ENCODE measurements at places on chromosomes 5 and 9. TPM values are rescaled to one million over a fixed set of nuclear protein-coding genes. Genes with fewer than 3 reads are reported as not detected.

DNA sequence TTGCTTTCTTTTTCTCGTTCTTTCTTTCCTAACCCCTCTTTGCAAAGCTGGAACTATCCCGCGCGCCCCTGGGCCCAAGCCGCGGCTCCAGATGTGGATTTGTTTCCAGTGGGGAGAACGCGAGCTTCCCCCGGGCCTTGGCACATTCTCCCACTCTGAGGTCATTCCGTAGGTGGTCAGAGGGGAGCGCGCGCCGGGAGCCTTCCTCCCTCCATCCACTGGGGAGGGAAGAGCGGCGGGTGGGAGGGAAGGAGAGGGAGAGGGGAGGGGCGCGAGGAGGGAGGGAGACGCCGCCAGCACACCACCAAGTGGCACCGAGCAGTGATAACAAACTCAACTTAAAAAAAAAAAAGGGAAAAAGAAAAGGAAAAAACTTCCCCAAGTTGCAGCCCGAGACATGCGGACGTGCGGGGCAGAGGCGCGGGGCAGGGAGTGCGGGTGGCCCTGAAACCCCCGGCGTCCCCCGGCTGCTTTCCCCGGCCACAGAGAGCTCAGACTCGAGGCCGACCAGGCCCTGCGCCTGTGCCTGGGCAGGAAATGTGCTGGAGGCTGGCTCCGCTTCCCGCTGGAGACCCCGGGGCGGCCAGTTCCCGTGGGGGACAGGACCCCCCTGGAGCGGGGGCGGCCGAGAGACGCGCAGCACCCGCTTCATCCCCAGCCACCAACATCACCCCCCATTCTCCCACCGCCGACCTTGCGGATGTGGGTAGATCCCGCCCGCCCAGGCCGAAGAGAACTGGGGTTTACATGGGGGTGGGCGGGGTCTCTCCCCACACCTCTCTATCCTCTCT, 3.1 kb downstream of the IER5L start:
- peak; percentile 55 for DNase-seq
- no peaks in the 10 kb centered on the region for H3K27me3 ChIP-seq
- H3K4me1 ChIP-seq = peaks cover 21% of the 10 kb centered on the region
- no peaks in the 10 kb centered on the region for H3K36me3 ChIP-seq

DNA sequence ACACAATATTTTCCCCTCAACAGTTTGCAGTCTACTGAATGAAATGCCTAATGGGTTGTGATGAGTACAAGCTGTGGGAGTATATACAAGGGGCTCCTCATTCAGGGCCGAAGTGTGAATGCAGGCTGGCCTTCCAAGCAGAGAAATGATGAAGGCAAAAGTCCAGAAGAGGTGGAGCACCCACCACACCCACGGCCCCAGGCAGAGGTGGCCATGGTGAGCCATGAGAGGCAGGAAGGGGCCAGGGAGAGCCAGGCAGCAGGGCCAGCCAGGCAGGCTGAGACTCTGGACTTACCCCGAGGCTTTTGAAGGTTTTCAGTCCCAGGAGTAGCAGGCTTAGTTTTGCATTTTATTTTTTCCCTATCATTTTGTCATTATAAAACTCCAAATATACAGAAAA, 218.1 kb downstream of the AUH start:
- DNase-seq = no peak
- no peaks in the 10 kb centered on the region for H3K4me1 ChIP-seq
- no peaks in the 10 kb centered on the region for H3K36me3 ChIP-seq
- H3K27me3 ChIP-seq = no peaks in the 10 kb centered on the region
- H3K27ac ChIP-seq = no peak overlapping the region

DNA sequence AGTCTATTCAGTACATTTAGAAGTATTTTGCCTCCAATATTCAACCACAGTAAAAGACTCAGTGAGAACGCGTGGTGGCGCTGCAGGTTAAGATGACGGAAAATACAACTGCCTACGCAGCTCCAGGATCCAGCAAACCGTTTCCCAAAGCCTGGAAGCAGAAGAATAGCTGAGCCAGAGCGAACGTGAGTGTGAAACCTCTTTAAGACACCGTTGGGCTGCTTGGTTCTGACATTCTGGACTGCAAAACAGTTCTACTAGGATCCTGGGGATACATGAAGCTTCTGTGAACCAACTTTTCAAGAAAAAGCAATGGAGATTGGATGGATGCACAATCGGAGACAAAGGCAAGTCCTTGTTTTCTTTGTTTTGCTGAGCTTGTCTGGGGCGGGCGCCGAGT, at the start of gene PCDHB16:
TSS of gene PCDHB16 (plus strand) at position 140 of the 400 bp plus-strand sequence. CDS start at position 313, 173 bp downstream.
- H3K36me3 ChIP-seq = no peaks in the 10 kb centered on the region
- H3K4me3 ChIP-seq = no peak within 1 kb of the TSS
- H3K4me1 ChIP-seq = no peaks in the 10 kb centered on the region
- DNase-seq = no peak

GRCh38 chr9:114218264-114219120, 63.2 kb downstream of the COL27A1 start:
- H3K27me3 ChIP-seq = no peaks in the 10 kb centered on the region
- H3K27ac ChIP-seq = no peak overlapping the region
- H3K36me3 ChIP-seq = no peaks in the 10 kb centered on the region

DNA sequence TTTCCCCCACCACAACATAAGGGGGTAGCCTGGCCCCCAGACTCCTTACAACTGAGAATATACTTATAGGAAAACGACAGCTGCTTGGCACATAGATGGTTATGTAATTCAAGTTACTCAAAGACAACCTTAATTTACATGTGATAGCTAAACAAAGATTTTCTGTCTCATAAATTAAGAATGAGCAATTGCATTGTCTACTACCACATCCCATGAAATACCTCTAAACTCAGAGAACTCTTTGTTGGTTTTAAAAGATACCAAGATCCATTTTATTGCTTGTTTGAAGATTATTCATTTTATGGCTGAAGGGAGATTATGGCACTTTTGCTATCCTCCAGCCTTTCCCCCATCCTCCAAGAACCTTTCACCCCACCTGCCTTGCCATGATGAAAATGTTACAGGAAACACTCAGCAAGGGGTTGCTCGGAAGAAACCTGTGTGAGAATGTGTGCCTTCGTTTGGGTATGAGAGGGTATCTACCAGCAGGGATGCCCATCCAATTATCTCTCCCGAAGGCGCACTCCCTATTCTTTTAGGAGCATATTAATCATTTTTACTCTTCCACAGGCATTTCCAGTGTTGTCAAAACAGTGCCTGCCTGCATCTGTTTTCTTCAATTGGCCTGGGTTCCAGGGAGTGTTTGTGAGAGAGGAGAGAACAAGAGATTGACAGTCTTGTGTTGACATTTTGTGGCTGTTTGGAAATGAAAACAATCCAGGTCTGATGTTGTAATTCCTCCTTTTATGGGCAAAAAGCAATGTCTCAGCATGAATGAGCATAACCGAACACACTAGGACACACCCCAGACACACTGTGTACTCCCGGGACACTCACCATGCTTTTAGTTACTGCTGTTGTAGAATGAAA, 208.0 kb upstream of the ANKRD55 start:
- H3K36me3 ChIP-seq = no peaks in the 10 kb centered on the region
- no peak overlapping the region for H3K4me3 ChIP-seq
- no peaks in the 10 kb centered on the region for H3K27me3 ChIP-seq
- H3K27ac ChIP-seq = no peak overlapping the region
- no peaks in the 10 kb centered on the region for H3K4me1 ChIP-seq
- no peak for DNase-seq

DNA sequence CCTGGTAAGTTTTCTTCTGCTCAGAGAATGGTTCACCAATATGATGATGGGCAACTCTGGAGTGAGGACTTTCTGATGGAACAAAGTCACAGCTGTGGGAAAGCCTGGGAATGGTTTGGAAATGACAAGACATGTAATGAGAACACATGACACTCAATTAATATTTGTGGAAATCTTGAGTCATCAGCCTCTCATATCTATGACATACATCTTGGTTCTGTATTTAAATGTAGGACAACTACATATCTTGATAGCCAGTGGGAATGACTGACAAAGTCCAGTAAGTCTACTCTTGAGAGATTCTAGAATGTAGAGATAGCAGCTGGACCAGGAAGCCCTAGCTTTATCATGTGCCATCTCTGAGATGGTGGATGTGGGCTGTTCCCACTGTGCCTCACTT, 85.5 kb downstream of the PALM2AKAP2 start:
- no peaks in the 10 kb centered on the region for H3K27me3 ChIP-seq
- H3K4me3 ChIP-seq = no peak overlapping the region
- H3K27ac ChIP-seq = no peak overlapping the region
- H3K36me3 ChIP-seq = no peaks in the 10 kb centered on the region
- DNase-seq = no peak
- H3K4me1 ChIP-seq = no peaks in the 10 kb centered on the region

GRCh38 chr9:90893706-90894105, 92.1 kb downstream of the SYK start:
- no peaks in the 10 kb centered on the region for H3K27me3 ChIP-seq
- no peak overlapping the region for H3K27ac ChIP-seq
- no peaks in the 10 kb centered on the region for H3K4me1 ChIP-seq
- no peak for DNase-seq
- H3K4me3 ChIP-seq = no peak overlapping the region

- no peaks in the 10 kb centered on the region for H3K36me3 ChIP-seq
- no peaks in the 10 kb centered on the region for H3K4me1 ChIP-seq
- DNase-seq = no peak
- H3K27me3 ChIP-seq = no peaks in the 10 kb centered on the region
Measured at GRCh38 chr5:16916262-16916878, 19.7 kb downstream of the MYO10 start.

DNA sequence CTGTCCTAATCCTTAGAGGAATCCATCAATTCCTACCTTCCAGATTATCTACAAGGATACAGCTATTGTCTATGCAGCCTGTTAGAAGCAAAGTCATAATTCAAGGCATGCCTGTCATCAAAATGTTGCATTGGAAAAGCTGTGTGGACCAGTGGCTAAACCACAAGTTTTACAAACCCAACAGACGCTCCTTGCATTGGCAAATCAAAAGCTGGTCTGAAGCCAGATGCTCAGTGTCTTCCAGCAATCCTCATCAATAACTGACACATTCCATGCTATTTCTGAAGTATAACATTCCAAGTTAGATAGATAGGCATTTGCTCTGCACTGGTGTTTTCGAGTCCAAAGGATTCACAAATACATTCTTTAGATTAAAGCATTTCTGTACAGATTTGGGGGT, 213.6 kb downstream of the EBF1 start:
- DNase-seq = no peak
- no peak overlapping the region for H3K27ac ChIP-seq
- H3K27me3 ChIP-seq = no peaks in the 10 kb centered on the region
- no peak overlapping the region for H3K4me3 ChIP-seq
- H3K36me3 ChIP-seq = no peaks in the 10 kb centered on the region
- no peaks in the 10 kb centered on the region for H3K4me1 ChIP-seq

DNA sequence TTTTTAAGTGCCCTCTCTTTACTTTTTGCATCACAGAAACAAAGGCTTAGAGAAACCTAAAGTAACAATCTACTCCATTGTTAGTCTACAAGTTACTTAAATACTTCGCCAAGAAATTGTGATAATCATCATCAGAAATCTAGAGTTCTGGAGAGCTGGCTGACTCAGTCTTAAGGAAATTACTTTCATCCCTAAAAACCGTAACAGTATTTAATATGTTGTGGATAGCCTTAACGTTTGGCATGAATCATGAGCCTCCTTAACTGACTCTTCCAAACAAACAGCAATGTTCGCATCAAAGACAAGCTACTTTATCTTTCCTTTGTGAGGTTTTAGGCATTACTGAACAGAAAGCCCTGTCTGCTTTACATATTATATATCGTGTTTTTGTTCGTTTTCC, 128.7 kb downstream of the NIPBL start:
- H3K27me3 ChIP-seq = no peaks in the 10 kb centered on the region
- no peak for DNase-seq
- no peaks in the 10 kb centered on the region for H3K4me1 ChIP-seq
- no peak overlapping the region for H3K27ac ChIP-seq

DNA sequence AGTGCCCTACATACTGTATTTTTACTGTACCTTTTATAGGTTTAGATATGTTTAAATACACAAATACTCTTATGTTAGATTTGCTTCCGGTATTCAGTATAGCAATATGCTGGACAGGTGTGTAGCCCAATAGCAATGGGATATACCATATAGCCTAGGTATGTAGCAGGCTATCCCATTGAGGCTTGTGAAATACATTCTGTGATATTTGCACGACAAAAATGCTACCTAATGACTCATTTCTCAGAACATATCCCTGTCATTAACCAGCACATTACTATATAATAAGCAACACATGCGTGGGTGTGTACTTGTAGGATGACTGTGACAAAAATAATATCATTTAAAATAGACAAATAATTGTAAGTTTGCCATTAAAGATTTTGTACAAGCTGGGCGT, 208.8 kb downstream of the MRPS30 start:
- H3K27ac ChIP-seq = no peak overlapping the region
- H3K27me3 ChIP-seq = no peaks in the 10 kb centered on the region
- H3K36me3 ChIP-seq = no peaks in the 10 kb centered on the region
- no peak for DNase-seq

GRCh38 chr5:393846-394275, 49.1 kb upstream of the EXOC3 start:
- no peak overlapping the region for H3K27ac ChIP-seq
- no peaks in the 10 kb centered on the region for H3K4me1 ChIP-seq

DNA sequence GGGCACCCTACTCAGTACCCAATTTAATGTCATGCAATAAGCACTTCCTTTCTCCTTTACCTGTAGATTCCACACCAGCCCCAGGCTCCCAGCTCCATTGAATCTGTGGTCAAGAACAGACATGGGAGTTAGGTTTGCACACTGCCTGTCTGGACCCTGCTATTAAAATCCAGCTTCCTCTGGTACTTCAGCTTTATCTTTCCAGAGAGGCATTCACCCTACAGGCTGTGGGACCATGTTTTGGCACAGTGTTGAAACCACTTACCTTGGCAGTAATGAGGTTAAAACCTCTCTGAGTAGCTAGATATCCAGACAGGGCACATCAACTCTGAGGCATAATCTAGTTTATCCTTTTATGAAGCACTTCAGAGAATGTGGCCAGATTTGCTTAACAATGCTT, 191.5 kb upstream of the PCSK5 start:
- no peaks in the 10 kb centered on the region for H3K36me3 ChIP-seq
- H3K27me3 ChIP-seq = no peaks in the 10 kb centered on the region
- DNase-seq = no peak
- no peak overlapping the region for H3K4me3 ChIP-seq

- peak; percentile 82 for DNase-seq
- no peaks in the 10 kb centered on the region for H3K4me1 ChIP-seq
- no peak overlapping the region for H3K27ac ChIP-seq
Measured at GRCh38 chr5:76641514-76642120, 18.4 kb upstream of the F2RL2 start.

CMYA5 gene
- total RNA-seq = 1.9 TPM

APBA1 gene
- total RNA-seq = 5.8 TPM

SLC45A2 gene
- not detected for total RNA-seq

CDKN2B-AS1 gene
- 129 TPM for total RNA-seq

ZBED3 gene
- total RNA-seq = 4.5 TPM

TAF7 gene
- total RNA-seq = 42.2 TPM

IRGM gene
- 1.1 TPM for total RNA-seq

CA9 gene
- 5.0 TPM for total RNA-seq

ARHGEF37 gene
- total RNA-seq = 10.2 TPM

PCDHGB2 gene
- total RNA-seq = 5.8 TPM

FSTL4 gene
- 0.27 TPM for total RNA-seq

TPPP gene
- 17.4 TPM for total RNA-seq

ZFP2 gene
- not detected for total RNA-seq

COL5A1 gene
- total RNA-seq = 4.9 TPM

ZNF462 gene
- 19.7 TPM for total RNA-seq

CNTLN gene
- 4.6 TPM for total RNA-seq
